H9 (cell line): ENCODE measurements at places on chromosomes 2 and 18. TPM values are rescaled to one million over a fixed set of nuclear protein-coding genes. Genes with fewer than 3 reads are reported as not detected.
A peak's percentile ranks its signal among the peaks of the same experiment; 100 is the strongest.

IL1RN gene
- total RNA-seq = not detected in 2 replicates

GRCh38 chr2:122307763-122308162 is 552.3 kb downstream of the TSN start:
- H3K36me3 ChIP-seq = peaks cover 11% of the 10 kb centered on the region
- DNase-seq = no peak
- H3K4me1 ChIP-seq = no peaks in the 10 kb centered on the region
- no peaks in the 10 kb centered on the region for H3K27me3 ChIP-seq

- H3K27ac ChIP-seq = no peak overlapping the region
- H3K4me3 ChIP-seq = no peak overlapping the region
- no peaks in the 10 kb centered on the region for H3K36me3 ChIP-seq
- H3K27me3 ChIP-seq = no peaks in the 10 kb centered on the region; the same call in 1 of the 2 replicates
- no peaks in the 10 kb centered on the region for H3K4me1 ChIP-seq
- DNase-seq = no peak
Observed at GRCh38 chr18:22063102-22063501, 106.3 kb upstream of the GATA6 start.

DNA sequence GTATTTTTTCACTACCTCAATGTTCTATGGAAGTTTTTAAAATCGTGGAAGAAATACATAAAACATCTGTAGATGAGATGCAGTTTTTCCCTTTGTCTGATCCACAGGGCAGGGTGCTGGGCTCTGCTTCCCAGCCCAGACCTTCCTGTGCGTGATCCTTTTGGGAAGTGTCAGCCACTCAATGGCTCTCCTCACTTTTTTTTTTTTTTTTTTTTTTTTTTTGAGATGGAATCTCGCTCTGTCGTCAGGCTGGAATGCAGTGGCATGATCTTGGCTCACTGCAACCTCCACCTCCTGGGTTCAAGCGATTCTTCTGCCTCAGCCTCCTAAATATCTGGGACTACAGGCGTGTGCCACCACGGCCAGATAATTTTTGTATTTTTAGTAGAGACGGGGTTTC is 32.8 kb downstream of the SOWAHC start:
- no peaks in the 10 kb centered on the region for H3K27me3 ChIP-seq
- no peaks in the 10 kb centered on the region; the same call in 1 of the 2 replicates for H3K4me1 ChIP-seq
- no peak overlapping the region for H3K4me3 ChIP-seq
- DNase-seq = no peak
- no peak overlapping the region for H3K27ac ChIP-seq

DNA sequence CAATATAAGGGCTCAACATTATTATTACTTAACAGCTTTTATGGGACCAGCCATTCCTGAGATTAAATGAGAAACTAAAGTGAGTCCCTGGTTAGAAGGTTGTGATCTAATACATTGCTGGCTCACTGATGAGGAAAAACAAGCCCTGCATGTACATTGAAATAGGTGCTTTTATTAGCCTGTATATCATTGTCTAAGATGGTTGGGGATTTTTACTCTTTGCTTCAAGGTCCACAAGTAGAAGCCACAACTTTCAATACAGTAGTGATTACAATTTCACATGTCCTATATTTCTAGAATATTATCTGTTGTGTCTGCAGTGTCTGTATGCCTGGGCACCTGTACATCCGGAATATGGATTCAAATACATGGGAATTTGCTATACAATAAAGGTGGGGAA is 104.1 kb upstream of the FZD5 start:
- no peaks in the 10 kb centered on the region for H3K27me3 ChIP-seq
- no peak for DNase-seq
- H3K36me3 ChIP-seq = no peaks in the 10 kb centered on the region
- H3K27ac ChIP-seq = no peak overlapping the region
- peaks cover 2% of the 10 kb centered on the region; the same call in 1 of the 2 replicates for H3K4me1 ChIP-seq
- no peak overlapping the region for H3K4me3 ChIP-seq

- peaks cover 8% of the 10 kb centered on the region for H3K36me3 ChIP-seq
- H3K4me3 ChIP-seq = no peak overlapping the region
- H3K27ac ChIP-seq = no peak overlapping the region
- no peak for DNase-seq
Observed at GRCh38 chr2:67649331-67650261, 252.5 kb downstream of the ETAA1 start.

EMX1 gene
- 0.64 and 0.72 TPM in 2 replicates for total RNA-seq

MC2R gene
- not detected in 2 replicates for total RNA-seq

GRCh38 chr2:12099374-12099773 is 352.9 kb downstream of the LPIN1 start:
- no peak overlapping the region for H3K27ac ChIP-seq
- no peaks in the 10 kb centered on the region for H3K27me3 ChIP-seq
- no peak overlapping the region for H3K4me3 ChIP-seq
- peaks cover 15% of the 10 kb centered on the region for H3K4me1 ChIP-seq

DNA sequence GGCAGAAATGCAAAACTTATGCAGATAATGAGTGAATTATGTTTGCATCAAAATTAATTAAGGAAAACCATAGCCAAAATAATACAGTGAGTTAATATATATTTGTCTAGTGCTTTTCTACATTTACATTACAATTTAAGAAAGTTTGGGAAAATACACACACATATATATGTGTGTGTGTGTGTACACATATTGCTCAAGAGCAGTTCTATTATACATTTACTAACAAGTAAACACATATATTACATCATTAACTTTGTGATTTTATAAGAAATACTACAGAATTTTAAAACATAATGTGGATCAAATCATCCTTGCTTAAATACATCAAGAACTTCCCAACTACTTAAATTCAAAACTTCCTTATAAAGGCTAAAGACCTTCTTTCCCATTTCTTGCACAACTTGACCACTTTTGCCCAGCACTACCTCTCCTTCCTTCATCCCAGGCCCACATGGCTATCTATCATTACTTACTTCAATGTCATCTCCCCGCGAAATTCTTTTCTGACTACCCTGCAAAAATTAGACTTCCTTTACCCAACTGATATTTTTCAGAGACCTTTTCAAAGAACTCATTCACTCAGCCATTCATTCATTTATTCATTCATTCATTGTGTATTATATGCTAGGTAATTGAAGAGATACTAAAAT is 68.4 kb downstream of the COL5A2 start:
- no peaks in the 10 kb centered on the region for H3K36me3 ChIP-seq
- H3K27me3 ChIP-seq = no peaks in the 10 kb centered on the region
- peaks cover 5% of the 10 kb centered on the region; the same call in 1 of the 2 replicates for H3K4me1 ChIP-seq
- no peak for DNase-seq
- H3K4me3 ChIP-seq = no peak overlapping the region
- H3K27ac ChIP-seq = no peak overlapping the region

GRCh38 chr2:44522846-44523245 is 161.1 kb downstream of the CAMKMT start:
- no peaks in the 10 kb centered on the region for H3K27me3 ChIP-seq
- H3K4me1 ChIP-seq = no peaks in the 10 kb centered on the region
- peaks cover 18% of the 10 kb centered on the region for H3K36me3 ChIP-seq
- no peak overlapping the region for H3K4me3 ChIP-seq
- no peak for DNase-seq

RIT2 gene
- 1.2 and 1.3 TPM in 2 replicates for total RNA-seq

DNA sequence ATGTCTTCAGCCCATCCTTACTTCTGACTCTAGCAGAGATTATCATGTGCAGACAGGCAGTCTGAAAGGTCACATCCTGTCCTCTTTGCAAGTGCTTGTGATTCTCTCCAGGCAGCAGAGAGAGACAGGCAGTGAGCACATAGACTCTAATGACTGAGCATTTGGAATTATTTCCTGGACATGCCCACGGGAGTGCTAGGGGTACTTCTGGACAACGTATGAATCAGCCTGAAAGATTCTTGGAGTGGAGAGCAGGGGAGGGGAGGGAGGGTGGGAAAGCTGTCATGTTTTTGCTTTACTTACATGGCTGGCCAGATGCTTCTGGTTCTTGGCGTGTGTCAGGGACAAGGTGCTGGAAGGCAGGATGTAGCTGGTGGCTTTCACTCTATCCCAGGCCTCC is 150.6 kb downstream of the RIF1 start:
- no peaks in the 10 kb centered on the region for H3K4me1 ChIP-seq
- DNase-seq = no peak
- no peaks in the 10 kb centered on the region for H3K27me3 ChIP-seq

DNA sequence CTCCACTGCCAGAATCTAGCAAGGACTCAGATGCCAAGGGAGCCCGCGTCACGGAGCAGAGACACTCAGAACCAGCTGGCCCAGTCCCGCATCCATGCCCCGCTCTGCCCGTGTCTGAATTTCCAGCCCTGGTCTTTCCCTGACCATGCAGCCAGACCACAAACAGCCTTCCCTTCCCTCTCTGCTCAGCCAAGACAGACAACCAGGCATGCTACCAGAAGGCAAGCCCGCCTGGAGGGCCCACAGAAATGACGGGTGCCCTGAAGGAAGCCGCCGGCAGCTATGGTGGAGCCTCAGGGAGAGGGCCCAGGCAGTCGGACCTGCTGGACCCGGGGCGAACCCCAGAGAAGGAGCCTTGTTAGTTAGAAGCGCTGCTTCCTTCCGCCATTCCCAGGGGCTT is 45.1 kb upstream of the MAL start:
- no peaks in the 10 kb centered on the region for H3K4me1 ChIP-seq
- no peak overlapping the region for H3K4me3 ChIP-seq
- no peak for DNase-seq
- no peak overlapping the region for H3K27ac ChIP-seq

LTBP1 gene
- total RNA-seq = 27.3 and 28.5 TPM in 2 replicates

DNA sequence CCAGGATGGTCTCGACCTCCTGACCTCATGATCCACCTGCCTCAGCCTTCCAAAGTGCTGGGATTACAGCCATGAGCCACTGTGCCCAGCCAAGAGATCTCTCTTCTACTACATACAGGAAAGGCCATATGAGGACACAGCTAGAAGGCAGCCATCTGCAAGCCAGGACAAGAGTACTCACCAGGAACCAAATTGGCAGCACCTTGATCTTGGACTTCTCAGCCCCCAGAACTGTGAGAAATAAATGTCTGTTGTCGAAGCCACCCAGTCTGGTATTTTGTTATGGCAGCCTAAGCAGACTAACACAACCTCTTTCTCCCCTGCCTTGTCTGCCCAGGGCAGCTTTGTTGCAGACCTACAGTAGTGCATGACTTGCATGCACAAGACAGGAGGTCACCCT is 211.3 kb upstream of the HAAO start:
- H3K27me3 ChIP-seq = no peaks in the 10 kb centered on the region
- no peak for DNase-seq
- no peaks in the 10 kb centered on the region for H3K4me1 ChIP-seq

TDRD15 gene
- total RNA-seq = not detected in 2 replicates

- no peaks in the 10 kb centered on the region; the same call in 1 of the 2 replicates for H3K4me1 ChIP-seq
- no peaks in the 10 kb centered on the region for H3K27me3 ChIP-seq
- H3K4me3 ChIP-seq = no peak overlapping the region
- no peaks in the 10 kb centered on the region for H3K36me3 ChIP-seq
- H3K27ac ChIP-seq = no peak overlapping the region
Observed at GRCh38 chr18:28729321-28729720, 552.4 kb upstream of the CDH2 start.

APCDD1 gene
- 1.2 and 1.8 TPM in 2 replicates for total RNA-seq

DNA sequence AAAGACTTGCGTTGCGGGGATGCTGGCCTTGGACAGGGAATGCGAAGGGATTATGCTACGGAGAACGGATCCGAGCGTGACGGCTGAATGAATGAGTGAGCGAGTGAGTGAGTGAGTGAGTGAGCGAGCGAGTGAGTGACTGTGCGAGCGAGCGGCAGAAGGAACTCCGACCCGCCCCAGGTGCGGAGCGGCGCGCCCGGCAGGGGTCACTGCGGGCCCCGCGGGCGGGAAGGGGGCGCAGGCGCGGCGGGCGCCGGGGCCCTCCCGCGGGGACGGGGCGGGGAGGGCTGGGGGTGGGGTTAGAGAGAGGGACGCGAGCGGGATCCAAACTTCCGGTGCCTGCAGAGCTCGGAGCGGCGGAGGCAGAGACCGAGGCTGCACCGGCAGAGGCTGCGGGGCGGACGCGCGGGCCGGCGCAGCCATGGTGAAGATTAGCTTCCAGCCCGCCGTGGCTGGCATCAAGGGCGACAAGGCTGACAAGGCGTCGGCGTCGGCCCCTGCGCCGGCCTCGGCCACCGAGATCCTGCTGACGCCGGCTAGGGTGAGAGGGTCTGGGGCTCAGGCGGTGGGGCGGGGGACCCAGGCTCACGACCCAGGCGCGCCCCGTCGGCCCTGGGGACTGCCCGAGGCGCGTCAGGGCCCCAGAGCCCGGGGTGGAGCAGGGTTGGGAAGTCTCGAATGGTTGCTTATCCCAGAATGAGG is at the start of gene ITM2C:
TSS of gene ITM2C (plus strand) at position 338 of the 702 bp plus-strand sequence. CDS start at position 422, 84 bp downstream.
- H3K27me3 ChIP-seq = no peaks in the 10 kb centered on the region
- H3K4me1 ChIP-seq = peaks cover 20% of the 10 kb centered on the region; the same call in 1 of the 2 replicates
- no peaks in the 10 kb centered on the region; the same call in 1 of the 2 replicates for H3K36me3 ChIP-seq
- H3K4me3 ChIP-seq = peak within 1 kb of the TSS; percentile 93

DNAJC10 gene
- 119 and 129 TPM in 2 replicates for total RNA-seq

TLX2 gene
- 0.20 and 0.26 TPM in 2 replicates for total RNA-seq

GRCh38 chr2:20148426-20148922 is 76.5 kb downstream of the SDC1 start:
- no peak for DNase-seq
- no peaks in the 10 kb centered on the region for H3K36me3 ChIP-seq
- no peaks in the 10 kb centered on the region for H3K27me3 ChIP-seq
- no peak overlapping the region for H3K27ac ChIP-seq
- peaks cover 11% of the 10 kb centered on the region; the same call in 1 of the 2 replicates for H3K4me1 ChIP-seq

- no peak overlapping the region for H3K4me3 ChIP-seq
- H3K27ac ChIP-seq = no peak overlapping the region
- no peak for DNase-seq
- H3K27me3 ChIP-seq = no peaks in the 10 kb centered on the region
Observed at GRCh38 chr2:23642516-23642915, 257.5 kb downstream of the KLHL29 start.
